ENCODE measurements at places on chromosomes 2 and 18.

GRCh38 chr2:29309090-29310029 is 194.1 kb downstream of the CLIP4 start:
- DNase-seq: peak; percentile 73

- DNase-seq: no peak
Observed at GRCh38 chr2:40240070-40240469, 211.8 kb downstream of the SLC8A1 start.

DNA sequence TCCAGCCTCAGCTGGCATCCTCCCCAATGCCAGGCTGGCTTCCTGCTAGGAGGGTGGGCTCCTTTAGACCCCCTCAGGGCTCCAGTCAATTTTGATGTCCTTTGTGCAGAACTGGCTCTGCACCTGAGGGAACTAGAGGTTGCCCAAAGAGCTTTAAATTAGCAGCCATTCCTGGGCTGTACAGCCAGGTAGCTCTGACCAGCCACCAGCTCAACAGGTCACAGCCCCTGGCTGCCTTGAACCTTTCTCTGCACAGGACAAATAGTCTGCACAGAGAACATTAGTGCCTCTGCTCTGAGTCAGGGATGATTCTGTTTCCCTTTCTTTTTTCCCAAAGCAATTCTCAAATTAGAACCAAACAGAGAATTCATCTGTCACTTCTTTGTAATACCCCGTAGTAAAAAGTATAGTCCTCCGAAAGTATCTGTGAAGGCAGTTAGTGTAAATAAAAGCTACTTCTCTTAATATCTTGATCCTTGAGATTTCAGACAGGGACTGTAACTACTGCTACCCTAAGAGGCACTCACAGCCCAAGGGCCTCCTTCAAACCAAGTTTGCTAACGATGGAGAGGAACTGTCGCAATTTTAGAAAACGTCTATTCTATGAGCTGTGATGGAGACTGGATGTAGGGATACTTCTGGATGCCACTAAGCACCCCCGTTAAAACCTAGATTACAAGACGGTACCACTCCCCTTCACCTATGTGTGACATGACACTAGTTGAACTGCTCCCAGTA is 3.0 kb downstream of the TTC32 start:
- peak; percentile 34 for DNase-seq

- DNase-seq: no peak
Observed at GRCh38 chr2:100248971-100249370, 73.3 kb downstream of the LONRF2 start.

DNA sequence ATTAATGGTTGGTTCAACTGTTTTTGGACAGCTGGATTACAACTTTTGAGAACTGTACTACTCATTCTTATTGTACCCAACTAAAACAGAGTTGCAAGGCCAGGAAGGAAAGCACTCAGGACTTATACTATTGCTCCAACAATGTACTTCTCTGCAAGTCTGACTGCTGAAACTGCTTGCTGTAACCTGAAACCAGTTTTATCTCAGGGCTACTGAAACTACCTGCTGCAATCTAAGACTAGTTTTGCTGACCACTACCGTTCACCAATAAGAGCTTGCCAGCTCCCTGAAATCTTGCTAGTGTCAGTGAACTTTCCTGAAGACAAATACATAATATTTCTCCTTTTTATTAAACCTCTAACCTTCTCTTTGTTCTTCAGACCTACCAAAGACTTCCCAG is 157.3 kb downstream of the CDCA7 start:
- no peak for DNase-seq

DNA sequence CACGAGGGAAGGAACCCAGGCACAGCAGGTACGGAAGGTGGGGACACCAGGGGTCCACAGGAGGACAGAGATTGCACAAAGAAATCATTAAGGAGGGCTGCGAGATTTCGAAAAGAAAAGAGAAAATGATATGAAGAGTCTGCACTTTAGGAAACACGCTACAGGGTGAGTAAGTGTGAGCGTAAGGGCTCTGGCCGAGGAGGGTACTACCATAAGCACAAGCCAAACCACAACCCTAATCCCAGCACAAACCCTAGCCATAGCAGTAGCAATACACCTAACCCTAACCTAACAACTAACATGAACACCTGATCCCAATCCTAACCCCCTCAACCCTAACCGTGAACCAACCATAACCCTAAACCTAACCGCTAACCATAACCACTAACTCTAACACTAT is 104.0 kb downstream of the ZNF516 start:
- DNase-seq: no peak

- DNase-seq: no peak
Observed at GRCh38 chr2:193627187-193627926, 1432.6 kb upstream of the TMEFF2 start.

DNA sequence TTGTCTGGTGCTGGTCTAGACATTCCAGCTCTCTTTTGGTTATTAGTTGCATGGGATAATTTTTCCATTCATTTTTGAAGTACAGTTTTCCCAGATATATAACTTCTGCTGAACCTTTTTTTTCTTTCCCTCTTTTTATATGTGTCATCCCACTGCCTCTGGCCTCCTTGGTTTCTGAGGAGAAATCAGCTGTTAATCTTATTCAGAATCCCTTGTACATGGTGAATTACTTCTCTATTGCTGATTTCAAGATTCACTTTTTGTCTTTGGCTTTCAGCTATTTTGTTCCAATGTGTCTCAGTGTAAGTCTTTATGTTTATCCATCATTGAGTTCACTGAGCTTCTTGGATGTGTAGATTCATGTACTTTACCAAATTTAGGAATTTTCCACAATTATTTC is 99.7 kb downstream of the ARHGEF4 start:
- no peak for DNase-seq

- peak; percentile 86 for DNase-seq
Observed at GRCh38 chr2:197293252-197294007, 17.1 kb downstream of the ANKRD44 start.

DNA sequence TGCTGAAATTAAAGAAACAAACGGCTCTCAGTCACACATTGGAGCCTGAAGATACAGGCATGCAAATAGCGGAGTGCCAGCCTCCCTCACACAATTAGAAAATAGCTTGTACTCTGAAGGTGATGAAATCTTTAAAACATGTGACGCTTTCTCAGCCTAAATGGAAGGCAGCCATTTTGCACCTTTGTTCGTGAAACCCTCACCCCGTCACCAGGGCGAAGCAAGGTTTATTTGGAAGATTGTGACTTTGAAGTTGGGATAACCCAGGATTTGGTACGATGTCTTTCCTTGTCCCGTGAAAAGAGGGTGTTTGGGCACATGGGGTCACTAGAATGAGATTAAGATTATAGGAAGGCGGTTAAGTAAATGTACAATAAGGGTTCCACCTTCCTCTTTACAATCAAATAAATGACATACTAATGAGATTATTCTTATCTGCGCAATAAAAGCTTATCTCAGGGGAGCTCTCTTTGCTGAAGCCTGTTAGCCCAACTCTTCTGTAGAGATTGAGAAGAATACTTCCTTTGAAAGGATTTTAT is 4.2 kb downstream of the SH3BP4 start:
- no peak for DNase-seq

DNA sequence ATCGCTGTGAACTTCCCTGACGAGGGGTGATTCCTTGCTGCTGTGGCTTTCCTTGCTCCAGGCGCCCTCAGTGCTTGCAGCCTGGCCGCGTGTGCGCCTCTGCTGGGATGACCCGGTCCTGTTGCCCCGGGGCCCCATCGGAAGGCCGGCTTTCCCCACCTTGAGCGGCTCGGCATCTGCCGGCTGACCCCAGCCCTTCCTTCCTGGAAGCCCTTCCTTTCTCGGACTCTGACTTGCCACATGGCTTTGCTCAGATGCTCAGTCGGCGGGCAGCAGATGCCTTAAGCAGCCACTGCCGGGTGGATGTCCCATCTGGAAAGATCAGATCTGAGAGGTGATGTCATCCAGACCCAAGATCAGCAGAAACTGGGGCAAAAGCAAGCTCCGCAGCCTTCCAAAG is 100.5 kb upstream of the ODC1 start:
- no peak for DNase-seq

DNA sequence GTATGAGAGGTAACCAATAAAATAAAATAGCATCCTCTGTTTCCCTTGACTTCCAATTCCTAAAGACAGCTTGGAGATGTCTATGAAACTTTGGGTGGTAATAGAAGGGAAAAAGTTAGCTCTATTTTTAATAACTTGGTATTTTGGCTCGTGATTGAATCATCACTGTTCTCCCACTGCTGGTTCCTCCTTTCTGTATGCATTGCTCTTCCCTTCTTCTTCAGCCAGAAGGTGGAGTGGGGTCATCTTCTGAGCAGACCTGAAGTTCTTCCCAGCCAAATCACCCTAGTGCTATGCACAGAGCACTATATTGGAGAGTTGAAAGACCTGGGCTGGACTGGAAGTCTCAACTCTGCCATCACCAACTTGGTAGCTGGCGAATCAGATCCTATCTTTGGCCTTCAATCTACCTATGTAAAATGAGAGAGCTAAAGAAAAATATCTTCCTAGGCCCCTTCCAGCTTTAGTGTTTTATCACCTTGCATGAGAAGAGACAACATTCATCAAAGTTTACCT is 54.1 kb downstream of the CPO start:
- peak; percentile 46 for DNase-seq

DNA sequence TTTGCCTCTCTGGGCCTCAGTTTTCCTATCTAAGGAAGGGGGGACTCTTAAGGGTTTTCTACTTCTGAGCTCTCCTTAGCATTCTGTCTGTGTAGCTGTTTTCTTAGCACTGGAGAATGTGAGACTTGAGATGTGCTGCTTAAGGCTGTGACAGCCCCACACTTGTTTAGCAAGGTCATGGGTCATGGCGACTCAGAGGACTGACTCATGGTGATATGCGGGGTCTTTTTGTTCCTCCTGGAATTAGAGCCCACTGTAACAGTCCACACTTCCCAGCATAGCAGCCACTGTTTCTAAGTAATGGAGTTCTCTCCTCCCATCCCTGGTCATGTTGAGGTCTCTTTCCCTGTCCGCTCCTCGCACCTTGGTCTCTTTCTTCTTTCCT is 4.1 kb upstream of the LPIN1 start:
- DNase-seq: no peak

DNA sequence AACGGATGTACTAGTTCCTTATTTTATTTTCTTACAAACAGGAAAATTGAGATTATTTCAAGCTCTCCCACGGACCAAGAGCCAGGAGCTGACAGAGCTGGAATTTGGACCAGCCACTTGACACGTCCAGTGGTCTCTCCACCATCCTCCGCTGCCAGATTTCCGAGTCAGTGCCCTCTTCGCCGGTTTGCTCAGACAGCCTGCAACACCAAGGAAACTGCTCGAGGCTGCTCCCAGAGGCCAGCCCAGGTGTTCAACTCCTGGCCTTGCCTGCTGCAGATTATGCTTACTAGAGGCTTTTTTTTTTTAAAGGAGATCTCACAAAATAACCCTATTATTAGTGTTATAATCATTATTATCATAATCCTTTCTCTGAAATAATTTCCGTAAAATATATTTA is 779.8 kb downstream of the RNF144A start:
- DNase-seq: no peak

GRCh38 chr18:74897971-74898657 is 300.4 kb downstream of the ZNF407 start:
- DNase-seq: no peak

GRCh38 chr2:27123302-27124150 is at the start of gene ABHD1:
Gene ABHD1, plus strand, starts transcription at chr2:27123815. Its CDS starts 134 bp downstream, at chr2:27123949.
- DNase-seq: peak; percentile 69

GRCh38 chr2:62200291-62200841 is 4.5 kb downstream of the B3GNT2 start:
- DNase-seq: no peak

GRCh38 chr2:141929331-141930252 is 201.2 kb downstream of the LRP1B start:
- DNase-seq: no peak

DNA sequence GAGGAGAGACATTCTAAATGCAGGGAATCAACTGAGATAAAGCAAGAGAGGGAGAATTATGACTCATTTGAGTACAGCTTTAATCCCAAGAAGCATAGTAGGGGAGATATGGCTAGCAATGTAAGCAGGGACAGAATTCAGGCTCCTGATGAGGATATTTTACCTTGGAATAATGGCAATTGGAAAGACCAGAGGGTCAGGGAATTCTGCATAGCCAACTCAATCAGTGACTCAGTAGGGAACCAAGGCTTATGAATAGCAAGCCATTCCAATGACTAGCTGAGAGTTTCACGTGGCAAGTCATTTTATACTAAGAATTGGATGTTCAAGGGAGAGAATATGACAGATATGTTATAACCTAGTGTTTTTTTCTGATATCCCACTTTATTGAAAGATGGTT is 563.8 kb upstream of the NETO1 start:
- no peak for DNase-seq

DNA sequence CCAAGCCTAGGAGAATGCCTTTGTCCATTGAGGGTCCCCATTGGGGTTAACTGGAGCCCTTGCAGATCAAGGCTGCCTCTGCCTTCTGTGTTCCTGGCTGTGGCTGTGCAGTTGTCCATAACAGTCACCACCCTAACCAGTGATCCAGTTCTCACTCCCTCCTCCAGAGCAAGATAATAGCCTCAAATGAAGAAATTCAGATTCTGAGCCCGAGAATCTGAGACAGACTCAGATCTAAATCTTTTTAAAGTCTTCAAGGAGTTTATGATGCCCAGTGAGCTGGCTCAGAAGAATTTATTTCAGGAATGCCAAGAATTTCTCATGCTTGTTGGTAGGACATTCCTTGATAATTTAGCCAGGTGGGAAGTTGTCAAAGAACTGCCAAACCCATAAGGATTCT is 44.3 kb upstream of the RAB6C start:
- no peak for DNase-seq

DNA sequence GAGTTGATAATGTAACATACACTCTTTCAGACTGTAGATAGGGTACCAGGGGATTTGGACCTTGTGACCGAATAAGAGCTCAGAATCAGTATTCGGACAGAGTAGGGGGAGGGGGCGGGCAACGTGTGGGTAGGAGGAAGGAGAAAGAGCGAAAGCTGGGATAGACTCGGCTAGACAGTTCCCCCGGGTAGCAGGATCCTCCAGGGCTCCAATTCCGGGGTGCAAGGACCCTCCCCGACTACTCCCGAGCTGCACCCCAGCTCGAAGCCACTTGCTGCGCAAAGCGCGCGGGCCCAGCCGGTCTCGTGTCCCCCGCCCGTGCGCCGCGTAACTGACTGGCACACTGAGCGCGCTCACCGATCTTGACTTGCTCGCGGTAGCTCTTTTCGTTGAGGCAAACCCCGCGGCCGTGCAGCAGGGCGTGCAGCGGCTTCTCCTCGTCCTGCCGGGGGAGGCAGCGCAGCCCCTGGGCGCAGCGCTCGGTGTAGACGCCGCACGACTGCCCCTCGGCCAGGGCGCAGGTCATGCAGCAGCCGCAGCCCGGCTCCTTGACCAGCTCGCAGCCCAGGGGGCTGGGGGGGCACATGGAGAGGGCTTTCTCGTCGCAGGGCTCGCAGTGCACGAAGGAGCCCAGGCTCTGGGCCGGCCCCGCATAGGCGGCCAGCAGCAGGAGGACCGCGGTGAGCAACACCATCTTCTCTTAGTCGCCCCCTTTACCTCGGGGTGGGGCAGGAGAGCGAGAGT is 1.1 kb downstream of the IGFBP5 start:
- DNase-seq: peak; percentile 46

GRCh38 chr2:88167740-88168139 is 2.4 kb upstream of the THNSL2 start:
- no peak for DNase-seq

- DNase-seq: no peak
Observed at GRCh38 chr2:218992703-218993344, 398 bp downstream of the CRYBA2 start.

- DNase-seq: no peak
Observed at GRCh38 chr2:231449503-231450054, 14.7 kb downstream of the NCL start.

Measured in NB4 (cell line).